ENCODE measurements at places on chromosomes 12 and 14.
A peak's percentile ranks its signal among the peaks of the same experiment; 100 is the strongest.

- no peak for DNase-seq
These were observed 113.0 kb upstream of the WSCD2 start for GRCh38 chr12:108016022-108016564.

- no peak for DNase-seq
These were observed 26.4 kb downstream of the TM7SF3 start for GRCh38 chr12:26987634-26988424.

- DNase-seq: no peak
These were observed 215.0 kb downstream of the PLCZ1 start for GRCh38 chr12:18522806-18523205.

DNA sequence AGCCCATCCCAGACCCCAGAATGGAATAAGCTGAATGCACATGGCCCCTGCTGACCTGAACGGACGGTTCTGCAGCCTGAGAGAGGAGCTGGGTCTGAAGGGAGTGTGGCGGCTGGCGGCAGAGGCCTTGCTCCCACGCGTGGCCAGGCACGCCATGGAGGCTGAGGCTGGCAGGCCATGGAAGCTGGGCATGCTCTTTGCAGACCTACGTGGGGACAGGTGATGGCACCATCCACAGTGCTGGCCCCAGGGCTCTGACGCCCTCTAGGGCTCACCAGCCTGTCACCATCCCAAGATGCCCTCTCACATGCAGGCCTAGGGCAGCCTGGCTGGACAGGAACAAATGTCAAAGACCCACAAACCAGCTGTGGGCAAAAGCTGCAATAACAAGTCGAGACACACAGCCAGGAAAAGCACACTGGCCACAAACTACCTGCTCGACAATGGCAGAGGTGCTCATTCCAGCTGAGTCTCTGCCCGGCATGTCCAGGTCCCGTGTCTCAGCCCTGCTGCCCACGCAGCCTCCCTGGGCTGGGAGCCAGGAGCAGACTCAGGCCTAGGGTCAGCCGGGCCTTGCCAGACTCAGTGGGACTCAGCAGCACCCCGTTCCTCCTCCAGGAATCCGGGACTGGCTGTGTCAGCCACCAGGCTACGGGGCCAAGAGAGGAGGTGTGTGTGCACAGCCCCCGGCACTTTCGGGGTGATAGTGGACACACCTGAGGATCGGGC is 19.7 kb downstream of the BTBD6 start:
- peak; percentile 15 for DNase-seq

- no peak for DNase-seq
These were observed 192.4 kb downstream of the FUT8 start for GRCh38 chr14:65604936-65605335.

DNA sequence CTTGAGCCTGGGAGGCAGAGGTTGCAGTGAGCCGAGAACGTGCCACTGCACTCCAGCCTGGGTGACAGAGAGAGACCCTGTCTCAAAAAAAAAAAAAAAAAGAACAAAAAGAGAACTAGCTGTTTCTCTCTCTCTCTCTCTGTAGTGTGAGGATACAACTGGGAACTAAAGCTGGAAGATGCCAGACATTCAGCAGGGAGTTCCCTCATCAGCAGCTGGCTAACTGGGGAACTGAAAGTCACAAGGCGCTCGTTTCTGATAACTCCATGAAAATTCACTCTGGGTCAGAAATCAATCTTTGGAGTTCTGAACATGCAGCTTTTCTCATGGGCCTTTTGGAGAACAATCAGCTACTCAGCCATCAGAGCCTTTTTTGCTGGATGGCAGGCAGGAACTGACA is 43.5 kb upstream of the MAP1LC3B2 start:
- no peak for DNase-seq

DNA sequence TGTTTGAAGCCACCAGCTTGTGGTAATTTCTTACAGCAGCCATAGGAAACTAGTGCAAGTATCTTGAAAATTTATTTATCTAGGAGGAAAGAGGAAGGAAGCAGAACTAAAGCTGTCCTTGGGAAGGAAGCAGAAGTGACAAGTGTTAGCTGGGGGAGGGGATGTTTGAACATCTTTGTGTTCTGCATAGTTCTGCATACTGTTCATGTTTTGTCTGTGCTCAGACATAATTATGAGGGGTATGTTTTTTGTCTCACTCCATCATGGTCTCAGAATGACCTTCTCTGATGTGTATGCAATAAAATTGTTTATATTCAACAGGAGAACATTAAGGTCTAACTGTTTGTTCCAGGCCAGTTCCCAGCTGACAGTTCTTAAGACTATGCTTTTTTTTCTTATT is 606.5 kb downstream of the GALC start:
- DNase-seq: no peak

DNA sequence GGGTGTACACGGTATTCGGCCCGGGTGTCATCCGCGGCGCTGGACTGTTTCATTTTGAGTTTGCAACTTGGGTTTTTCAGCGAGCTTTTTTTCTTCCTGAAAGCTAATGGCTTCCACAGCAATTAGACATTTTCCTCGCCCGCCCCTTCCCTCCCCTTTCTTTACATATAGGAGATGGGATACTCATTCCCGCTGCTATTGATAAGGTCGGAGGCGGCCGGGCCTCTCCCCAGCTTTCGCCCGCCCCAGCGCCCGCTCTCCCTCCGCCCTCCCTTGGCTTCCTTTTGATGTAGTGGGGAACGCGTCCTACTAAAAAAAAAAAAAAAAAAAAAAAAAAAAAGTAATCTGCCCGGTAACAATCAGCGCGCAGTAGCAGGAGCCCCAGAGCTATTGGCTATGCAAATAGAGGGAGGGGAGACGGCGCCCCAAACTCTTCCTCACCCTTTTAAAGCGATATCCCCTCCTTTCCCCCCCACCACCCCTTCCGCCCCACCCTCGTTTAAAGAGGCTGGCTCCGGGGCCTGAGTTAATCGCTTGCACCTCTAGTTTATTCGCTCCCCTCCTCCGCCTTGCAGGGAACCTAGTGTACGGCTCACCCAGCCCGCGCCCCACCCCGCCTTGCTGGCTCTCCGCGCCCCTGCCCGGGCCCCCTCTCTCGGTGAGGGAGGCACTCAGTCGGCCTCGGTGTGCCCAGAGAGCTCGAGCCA is 1.7 kb upstream of the CCND2 start:
- peak; percentile 79 for DNase-seq

DNA sequence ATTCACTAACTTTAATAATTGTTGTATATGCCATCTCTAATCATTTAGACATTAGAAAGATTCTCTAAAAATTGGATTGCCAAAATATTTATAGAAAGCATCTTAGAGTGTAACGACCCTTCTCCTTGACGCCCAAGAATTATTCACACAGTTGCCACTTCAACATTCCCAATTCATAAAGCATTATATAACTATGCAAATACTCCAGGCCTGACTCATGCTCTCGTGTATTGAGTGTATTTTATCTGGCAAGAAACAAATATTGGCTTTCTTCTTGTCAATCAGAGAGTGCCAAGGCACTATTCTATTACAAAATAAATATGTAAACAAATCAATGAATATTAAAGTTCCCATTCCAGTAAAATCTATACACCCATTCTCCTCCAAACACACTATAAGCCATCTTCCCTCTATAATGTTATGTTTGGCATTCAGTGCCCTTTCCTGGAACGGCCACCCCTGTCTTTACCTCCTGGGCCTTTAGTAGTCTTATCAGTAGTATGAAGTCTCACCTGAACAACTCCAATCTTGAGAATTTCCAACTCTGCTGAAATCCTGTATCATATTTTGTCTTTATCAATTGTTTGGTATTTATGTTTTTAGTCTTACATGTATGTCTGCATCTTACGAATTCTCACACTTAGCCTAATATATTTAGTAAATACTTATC is 182.6 kb downstream of the PIK3C2G start:
- DNase-seq: no peak
